ENCODE measurements at places on chromosomes 7 and 10.

DNA sequence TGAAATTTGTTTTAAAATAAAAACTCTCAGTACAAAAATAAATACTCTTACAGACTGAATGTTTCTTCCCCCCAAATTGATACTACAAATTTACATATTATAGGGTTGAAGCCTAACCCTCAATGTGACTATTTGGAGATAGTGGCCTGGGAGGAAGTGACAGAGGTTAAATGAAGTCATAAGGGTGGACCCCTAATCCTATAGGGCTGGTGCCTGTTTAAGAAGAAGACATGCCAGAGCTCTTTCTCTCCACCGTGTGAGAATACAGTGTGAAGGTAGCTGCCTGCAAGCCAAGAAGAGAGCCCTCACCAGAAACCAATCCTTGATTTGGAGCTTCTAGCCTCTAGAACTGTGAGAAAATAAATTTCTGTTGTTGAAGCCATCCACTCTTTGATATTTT lies 67.6 kb downstream of the MCU start:
- no peak for DNase-seq

- DNase-seq: no peak
These were observed 596.5 kb downstream of the NXPH1 start for GRCh38 chr7:9029681-9030530.

GRCh38 chr7:8356071-8356470 lies 77.3 kb upstream of the NXPH1 start:
- no peak for DNase-seq

- no peak for DNase-seq
These were observed 332.7 kb upstream of the MGMT start for GRCh38 chr10:129134371-129134770.

DNA sequence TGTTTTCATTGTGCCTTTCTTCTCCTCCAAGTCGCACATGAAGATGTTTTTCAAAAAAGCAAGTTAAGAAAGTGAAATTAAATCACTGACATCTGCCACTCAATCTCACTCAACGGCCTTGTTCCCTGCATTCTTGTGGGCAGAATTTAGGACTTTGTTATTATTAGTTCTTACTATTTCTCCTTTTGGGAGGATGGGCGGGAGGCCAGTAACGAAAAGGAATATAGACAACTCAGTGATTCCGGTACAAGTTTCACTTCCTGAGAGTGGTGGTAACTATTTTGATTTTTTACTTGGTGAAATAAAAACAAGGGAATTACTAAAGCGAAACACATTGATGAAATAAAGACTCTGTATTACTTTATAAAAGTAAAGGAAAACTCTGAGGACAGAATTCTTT lies 231.9 kb upstream of the HABP2 start:
- no peak for DNase-seq

- DNase-seq: no peak
These were observed 311.6 kb downstream of the EXOC4 start for GRCh38 chr7:133564484-133564883.

DNA sequence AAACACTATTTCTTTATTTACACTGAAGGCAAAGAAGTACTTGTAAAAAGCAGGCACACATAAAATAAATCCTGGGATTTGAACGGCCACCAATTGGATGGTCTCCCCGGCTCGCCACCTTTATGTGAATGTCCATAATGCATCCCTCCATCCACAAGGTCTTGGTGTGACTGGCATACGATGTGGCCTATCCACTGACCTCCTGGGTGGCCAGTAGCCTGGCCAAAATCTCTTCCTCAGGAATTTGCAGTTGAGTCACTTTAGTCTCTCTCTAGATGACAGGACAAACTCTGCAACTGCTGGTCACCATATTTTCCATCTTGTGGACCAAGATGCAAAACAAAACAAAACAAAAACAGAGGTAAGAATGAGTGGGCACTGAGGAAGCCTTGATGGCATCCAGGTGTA lies 39.1 kb downstream of the CDK1 start:
- no peak for DNase-seq

- DNase-seq: no peak
These were observed 296.8 kb upstream of the CACNA2D1 start for GRCh38 chr7:82740246-82740848.

GRCh38 chr10:125779403-125780327 lies 4.0 kb upstream of the MMP21 start:
- DNase-seq: no peak

GRCh38 chr7:118629898-118630438 lies 405.5 kb downstream of the ANKRD7 start:
- no peak for DNase-seq

- DNase-seq: no peak
These were observed 55.7 kb upstream of the PRSS58 start for GRCh38 chr7:142313528-142313927.

DNA sequence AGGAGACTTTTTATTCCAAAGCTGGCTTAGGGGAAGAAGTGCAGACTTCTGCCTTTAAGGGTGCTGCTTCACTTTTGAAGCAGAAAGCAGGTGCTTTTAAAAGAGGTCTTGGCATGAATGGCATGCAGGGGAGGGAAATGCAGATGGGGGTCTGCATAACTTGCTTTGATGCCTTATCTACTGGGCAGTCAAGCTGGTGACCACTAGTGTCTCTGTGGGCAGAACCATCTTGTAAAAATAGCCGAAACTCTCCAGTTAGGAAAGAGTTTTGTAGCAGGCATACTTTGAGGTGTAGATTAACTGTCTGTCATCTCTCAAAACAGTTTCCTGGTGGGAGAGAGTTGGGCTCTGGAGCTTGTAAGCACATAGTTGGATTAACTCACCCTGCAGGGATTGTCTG lies 9.9 kb upstream of the CTNNA3 start:
- no peak for DNase-seq

GRCh38 chr10:70935631-70936030 lies 47.3 kb upstream of the PCBD1 start:
- no peak for DNase-seq

DNA sequence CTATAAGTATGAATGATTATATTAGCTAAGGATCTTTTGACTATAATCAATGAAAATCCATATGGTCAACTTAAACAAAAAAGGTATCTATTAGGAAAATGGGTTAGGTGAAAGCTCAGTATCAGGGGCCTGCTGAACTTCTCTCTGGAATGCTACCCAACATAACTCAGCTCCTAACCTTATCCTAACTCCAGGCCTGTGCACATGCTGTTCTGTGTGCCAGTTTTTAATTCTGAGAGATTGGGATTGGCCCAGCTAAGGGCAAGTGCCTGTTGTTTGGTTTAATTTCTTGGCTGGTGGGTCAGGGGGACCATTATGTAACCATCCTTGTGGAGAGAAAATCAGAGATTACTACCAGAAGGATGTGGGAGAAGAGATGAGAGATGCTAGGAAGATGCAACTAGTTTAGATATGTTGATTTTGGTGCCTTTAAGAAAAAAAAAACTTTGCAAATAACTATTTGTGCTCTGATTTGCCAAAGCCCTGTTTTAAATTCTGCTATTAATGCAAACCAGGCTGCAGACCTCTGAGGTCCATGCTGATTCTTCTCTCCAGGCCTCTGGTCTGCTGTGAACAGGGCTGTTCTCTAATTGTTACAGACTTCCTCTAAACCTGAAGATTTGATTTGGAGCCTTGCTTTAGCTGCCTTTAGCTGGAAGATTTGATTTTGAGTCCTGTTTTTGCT lies 23.9 kb upstream of the HDAC9 start:
- no peak for DNase-seq

DNA sequence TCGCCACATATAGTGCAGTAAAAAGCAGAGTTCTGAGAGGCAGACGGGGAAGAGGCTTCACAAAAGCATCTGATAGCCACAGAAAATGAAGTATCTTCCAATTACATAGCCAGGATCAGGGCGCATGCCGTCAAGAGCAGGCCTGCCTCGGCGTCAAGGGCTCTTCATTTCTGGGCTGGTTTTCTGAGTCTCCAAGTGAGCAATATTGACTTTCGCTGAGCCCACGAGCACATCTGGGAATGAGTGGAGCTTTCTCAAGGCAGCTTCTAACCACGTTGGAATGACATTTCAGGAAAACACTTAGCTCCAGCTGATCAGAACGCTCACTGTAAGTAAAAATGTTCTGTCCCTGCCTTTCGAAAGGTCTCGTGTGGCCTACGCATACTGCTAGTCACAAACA lies 51.9 kb downstream of the CLRN3 start:
- no peak for DNase-seq

DNA sequence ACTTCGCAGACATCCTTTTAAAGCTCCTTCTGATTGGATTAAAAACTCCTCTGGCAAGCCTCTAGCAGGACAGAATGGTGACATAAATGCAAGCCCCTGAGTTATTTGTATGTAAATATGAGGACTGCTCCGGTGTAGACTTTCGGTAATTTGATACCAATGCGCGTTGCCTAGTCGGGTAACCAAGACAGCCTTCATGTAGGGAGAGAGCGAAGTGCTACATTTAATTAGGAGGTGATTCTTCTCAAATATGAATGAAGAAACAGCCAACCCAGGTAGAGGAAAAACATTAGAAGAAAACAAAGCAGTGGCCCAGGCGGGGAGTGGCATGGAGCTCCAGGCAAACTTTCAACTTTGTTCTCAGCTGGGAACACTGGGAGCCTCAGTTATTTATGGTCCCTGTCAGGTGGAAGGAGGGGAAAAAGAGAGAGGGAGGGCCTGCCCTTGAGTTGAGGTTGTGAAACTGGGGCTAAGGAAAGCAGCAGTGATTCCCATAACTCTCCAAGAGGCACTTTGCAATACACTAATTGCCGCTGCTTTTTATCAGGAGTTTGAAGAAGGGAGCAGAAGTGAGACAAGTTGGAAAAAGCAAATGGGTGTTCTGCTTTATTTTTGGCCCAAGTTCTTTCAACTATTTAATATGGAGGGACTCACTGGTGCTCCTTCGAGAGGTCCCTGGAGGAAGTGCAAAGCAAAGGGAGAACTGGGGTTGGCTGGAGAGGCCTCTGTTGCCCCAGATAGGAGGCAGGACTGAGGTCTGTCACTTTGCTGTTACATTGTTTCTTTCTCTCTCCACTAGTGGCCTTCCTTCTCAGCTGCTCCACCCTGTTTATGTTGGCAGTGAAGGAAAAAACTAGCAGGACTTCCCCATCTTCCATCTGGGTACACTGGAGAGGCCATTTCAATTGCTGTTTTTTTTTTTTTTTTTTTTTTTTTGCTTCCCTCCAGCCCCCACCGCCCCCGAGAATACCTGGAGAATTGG lies 234.6 kb upstream of the CCDC6 start:
- DNase-seq: peak; percentile 10

- no peak for DNase-seq
These were observed 150.9 kb downstream of the RGS10 start for GRCh38 chr10:119391440-119392251.

DNA sequence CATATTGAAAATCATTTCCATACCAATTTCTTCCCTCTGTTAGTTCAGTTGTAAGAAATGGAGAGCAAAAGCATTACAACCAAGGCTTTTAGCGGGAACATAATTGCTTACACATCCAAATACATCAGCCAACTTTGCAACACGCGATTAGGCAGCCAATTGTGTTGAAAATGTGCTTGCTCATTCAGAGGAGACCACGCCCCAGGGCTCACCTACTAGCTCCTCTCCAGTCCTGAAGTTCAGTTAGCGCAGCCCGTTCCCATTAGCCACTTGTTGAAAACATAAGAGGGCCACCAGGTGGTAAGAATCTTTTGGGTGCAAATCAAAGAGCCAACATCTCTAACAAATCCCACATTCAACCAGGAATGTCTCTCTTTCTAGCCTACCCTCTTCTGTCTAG lies 213.2 kb upstream of the MDFIC start:
- DNase-seq: no peak

DNA sequence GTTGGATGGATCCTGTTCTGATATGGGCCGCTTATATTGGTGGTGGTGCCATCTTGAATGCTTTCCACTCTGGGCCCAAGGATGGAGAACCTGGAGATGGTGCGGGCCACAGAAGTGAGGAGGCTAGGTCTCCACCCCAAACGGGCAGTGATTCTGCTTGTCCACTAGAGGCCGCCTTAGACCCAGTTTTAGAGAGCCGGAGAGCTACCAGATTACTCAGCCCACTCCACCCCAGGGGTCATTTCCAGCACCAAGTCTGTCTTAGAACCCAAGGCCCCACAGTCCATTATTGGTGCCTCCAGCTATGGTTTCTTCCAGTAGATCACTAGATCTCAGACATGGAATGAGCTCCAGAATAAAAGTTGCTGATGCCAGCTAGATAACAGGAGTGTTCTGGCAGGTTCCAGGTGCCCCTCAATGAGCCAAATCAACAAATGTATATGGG lies 11.8 kb upstream of the CAMK2G start:
- no peak for DNase-seq

DNA sequence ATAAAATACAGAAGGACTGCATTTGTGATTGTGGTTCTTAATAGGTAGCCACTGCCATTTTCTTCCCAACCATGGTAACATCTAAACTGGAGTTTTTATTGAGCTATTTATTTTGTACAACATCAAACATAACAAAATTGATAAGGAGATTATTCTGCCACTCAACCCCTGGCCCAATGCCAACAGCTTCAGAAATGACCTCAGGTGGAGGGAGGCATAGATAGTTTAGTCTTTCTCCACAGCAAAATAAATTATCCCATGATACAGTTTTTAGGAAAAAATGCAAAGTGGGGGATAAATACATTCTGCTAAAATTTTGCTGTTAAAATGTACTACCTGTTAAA lies 57.6 kb downstream of the LRRTM3 start:
- DNase-seq: no peak

DNA sequence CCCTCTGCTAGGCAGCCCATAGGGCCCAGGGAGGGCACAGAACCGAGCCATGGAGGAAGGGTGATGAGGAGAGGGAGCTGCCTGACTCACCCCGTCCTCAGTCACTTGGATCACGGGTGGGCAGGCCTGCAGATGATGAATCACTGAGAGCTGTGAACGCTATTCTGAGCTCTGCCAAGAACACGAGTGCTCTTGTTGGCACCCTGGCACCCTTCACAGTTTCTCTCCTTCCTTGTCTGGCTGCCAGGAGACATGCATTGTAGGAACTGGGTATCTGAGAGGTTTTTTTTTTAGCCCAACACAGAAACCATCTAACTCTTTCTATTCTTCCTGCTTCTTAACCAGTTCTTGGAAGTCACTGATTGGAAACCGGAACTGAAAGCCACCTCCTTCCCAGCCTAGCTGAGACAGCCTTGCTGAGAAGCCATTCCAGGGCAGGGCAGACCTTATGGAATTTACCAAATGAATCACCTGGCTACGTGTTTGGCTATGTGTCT lies 82.1 kb downstream of the SLC37A3 start:
- peak; percentile 12 for DNase-seq

DNA sequence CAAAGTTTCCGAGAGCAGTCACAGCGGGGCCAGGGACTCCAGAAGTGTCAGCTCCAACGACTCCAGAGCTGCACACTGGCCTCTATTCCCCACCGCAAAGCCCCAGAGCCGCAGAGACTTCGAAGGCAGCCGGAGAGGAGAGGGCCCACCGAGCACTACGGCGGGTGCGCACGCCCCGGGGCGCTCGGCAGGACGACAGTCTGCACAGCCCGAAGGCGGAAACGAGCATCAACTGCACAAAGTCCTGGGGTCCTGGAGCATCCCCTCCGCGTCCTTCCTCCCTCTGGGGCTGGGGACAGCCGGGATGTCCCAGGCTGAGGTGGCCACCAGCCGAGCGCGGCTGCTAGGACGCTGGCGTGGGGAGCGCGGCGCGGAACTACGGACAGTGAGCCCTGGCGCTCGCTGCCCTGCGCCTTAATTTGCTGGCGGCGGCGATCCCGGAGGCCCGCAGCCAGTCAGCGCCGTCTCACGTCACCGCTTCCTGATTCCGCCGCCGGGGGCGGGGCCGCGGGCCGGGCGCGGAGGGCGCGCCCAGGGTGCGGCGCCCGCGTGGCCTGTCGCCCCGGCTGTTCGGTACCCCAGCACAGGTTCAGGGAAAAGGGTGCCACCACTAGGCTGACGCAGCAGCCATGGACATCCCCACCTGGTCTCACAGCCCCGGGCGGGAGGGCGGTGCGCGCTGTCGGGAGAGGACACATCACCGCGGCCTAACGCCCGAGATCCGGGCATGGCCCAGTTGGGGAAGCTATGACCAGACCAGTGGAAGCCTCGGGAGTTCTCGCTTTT lies at the start of gene TBX20:
Gene TBX20, minus strand, starts transcription at position 391 of the 786 bp plus-strand sequence. CDS start 480 bp downstream, outside the sequence.
- no peak for DNase-seq
